Muscle of arm (tissue), 14 donors: ENCODE measurements at places on chromosomes 7 and 10. TPM values are rescaled to one million over a fixed set of nuclear protein-coding genes. Genes with fewer than 3 reads are reported as not detected.

DNA sequence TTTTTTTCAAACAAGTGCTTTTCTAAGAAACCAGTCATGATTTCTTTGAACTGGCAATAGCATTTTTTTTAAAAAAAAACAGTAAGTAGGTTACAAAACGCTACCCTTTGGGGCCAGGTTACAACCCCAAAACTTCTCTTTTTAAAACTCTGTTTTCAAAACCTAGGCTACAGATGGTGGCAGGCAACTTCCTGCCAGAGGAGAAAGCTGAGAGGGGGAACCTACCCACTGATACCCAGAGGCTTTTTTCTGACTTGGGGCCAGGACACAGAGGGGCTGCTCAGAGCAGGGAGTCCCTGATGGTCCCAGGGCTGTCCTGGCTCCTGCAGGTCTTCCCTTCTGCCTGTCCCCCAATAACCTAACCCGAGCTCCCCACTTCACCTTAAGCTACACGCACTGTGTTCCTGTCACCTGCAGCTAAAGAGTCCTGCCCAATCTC lies 6.9 kb downstream of the STN1 start:
- DNase-seq: no peak

GRCh38 chr10:61500460-61500859 lies 47.3 kb upstream of the TMEM26 start:
- DNase-seq: no peak

- no peak for DNase-seq
Observed at GRCh38 chr7:36820527-36821170, 96.4 kb upstream of the AOAH start.

GRCh38 chr10:30554440-30554825 lies 75.1 kb downstream of the LYZL2 start:
- no peak for DNase-seq

- DNase-seq: no peak
Observed at GRCh38 chr10:18486438-18486837, 164.9 kb downstream of the NSUN6 start.

The PKD1L1 gene
- 1.1 TPM for polyA plus RNA-seq

DNA sequence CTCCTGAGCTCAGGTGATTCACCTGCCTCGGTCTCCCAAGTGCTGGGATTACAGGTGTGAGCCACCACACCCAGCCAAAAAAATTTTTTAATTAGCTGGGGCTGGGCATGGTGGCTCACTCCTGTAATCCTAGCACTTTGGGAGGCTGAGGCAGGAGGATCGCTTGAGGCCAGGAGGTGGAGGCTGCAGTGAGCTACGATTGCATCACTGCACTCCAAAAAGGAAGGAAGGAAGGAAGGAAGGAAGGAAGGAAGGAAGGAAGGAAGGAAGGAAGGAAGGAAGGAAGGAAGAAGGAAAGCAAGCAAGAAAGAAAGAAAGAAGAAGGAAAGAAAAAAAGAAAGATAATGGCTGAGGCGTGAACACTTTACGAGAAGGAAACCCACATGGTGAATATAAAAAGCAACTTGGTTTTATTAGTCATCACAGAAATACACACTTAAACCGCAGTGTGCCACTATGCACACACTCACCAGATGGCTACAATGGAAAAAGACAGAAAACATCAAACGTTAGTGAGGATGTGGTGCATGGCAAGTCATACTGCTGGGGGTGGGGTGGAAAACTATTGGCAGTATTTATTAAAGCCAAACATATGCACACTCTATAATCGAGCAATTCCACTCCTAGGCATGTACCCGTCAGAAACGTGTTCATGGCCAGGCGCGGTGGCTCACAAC lies 4.4 kb upstream of the CCL26 start:
- DNase-seq: no peak

The FKBP9 gene
- polyA plus RNA-seq: 140 TPM

The TMEM140 gene
- polyA plus RNA-seq: 13.5 TPM

- no peak for DNase-seq
Observed at GRCh38 chr7:123319911-123320310, 120.1 kb upstream of the SLC13A1 start.
